ENCODE measurements at places on chromosomes 11 and 22. TPM values are rescaled to one million over a fixed set of nuclear protein-coding genes. Genes with fewer than 3 reads are reported as not detected.

DNA sequence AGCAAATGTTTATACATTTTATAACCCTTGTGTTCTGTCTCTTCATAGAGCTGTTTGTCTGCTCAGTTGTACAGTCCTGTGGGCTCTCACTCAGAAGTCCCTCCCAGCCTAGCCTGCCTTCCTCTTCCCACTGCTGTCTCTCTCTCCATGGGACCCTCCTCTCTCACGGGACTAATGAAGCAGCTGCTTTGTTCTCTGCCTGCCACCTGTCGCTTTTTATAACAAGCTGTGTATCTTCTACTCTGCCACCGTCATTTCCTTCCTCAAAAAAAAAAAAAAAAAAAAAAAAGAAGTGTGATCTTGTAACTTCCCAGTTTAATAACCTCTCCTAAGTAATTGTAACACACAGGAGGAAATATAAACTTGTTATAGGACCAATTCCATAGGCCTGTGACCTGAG, 92.2 kb upstream of the ALKBH3 start:
- no peaks in the 10 kb centered on the region for H3K27me3 ChIP-seq
- H3K4me3 ChIP-seq: no peak overlapping the region
- H3K36me3 ChIP-seq: peaks cover 14% of the 10 kb centered on the region
- DNase-seq: no peak

DNA sequence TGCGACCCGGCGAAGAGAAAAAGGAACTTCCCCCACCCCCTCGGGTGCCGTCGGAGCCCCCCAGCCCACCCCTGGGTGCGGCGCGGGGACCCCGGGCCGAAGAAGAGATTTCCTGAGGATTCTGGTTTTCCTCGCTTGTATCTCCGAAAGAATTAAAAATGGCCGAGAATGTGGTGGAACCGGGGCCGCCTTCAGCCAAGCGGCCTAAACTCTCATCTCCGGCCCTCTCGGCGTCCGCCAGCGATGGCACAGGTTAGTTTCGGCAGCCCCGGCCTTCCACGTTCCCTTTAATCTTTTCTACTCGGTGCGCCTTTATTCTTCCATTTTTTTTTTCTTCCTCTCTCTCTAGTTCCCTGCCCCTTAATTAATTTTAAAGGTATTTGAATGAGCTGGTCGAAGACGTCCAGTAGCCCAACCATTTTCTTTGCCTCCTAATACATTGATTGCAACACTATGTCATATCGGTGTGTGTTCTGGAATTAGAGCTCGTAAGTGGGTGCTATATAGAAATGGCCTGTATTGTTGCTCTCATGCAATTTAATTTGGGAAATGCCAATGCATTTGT, 537 bp downstream of the EP300 start:
- peak overlapping the region; percentile 100 for H3K4me3 ChIP-seq
- peak overlapping the region; percentile 100 for H3K27ac ChIP-seq
- H3K36me3 ChIP-seq: peaks cover 13% of the 10 kb centered on the region
- peak; percentile 50 for DNase-seq
- H3K4me1 ChIP-seq: peaks cover 41% of the 10 kb centered on the region

DNA sequence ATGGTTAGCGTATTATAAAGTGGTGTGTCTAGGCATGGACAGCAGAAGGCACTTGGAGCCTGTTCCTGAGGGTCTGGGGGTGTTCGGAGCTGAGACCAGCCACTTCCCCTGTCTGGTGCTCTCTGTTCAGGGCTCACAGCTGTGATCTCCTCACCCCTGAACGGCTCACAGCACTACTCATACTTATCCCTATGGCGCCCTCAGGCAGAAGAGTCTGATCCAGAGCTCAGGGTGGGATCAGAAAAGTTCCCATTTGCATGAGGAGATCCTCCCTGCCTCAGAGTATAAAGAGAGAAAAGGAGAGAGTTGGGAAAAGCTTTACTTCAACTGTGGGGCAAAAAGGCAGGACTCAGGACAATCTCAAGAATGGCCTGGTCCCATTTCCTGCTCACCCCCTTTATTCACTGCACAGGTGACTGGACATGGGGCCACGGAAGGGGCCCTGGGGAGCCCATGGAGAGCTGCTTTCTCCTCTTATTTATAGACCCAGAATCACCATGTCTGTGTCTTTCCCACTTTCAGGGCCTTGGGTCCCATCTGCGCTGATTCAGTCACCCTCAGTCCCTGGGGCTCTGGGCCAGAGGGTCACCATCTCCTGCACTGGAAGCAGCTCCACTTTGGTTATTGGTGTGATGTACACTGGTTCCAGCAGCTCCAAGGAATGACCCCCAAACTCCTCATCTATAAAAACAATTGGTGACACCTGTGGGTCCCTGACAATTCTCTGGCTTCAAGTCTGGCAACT, 97.0 kb upstream of the TOP3B start:
- no peak overlapping the region for H3K27ac ChIP-seq
- no peaks in the 10 kb centered on the region for H3K36me3 ChIP-seq
- no peak for DNase-seq
- peaks cover 57% of the 10 kb centered on the region for H3K27me3 ChIP-seq
- no peak overlapping the region for H3K4me3 ChIP-seq

OR8D4 gene
- total RNA-seq: not detected
